ENCODE measurements at places on chromosomes 2 and 18. TPM values are rescaled to one million over a fixed set of nuclear protein-coding genes. Genes with fewer than 3 reads are reported as not detected.

GRCh38 chr18:56172527-56172926 lies 465.9 kb downstream of the TXNL1 start:
- no peak overlapping the region for H3K27ac ChIP-seq
- H3K27me3 ChIP-seq: no peaks in the 10 kb centered on the region
- DNase-seq: no peak
- H3K4me1 ChIP-seq: peaks cover 13% of the 10 kb centered on the region

HOXD12 gene
- total RNA-seq: not detected

- H3K4me1 ChIP-seq: peaks cover 37% of the 10 kb centered on the region
- H3K27me3 ChIP-seq: no peaks in the 10 kb centered on the region
- H3K27ac ChIP-seq: peak overlapping the region; percentile 24
- H3K4me3 ChIP-seq: no peak overlapping the region
- no peaks in the 10 kb centered on the region for H3K36me3 ChIP-seq
These were observed 46.1 kb downstream of the SPATS2L start for GRCh38 chr2:200352636-200353035.

DNA sequence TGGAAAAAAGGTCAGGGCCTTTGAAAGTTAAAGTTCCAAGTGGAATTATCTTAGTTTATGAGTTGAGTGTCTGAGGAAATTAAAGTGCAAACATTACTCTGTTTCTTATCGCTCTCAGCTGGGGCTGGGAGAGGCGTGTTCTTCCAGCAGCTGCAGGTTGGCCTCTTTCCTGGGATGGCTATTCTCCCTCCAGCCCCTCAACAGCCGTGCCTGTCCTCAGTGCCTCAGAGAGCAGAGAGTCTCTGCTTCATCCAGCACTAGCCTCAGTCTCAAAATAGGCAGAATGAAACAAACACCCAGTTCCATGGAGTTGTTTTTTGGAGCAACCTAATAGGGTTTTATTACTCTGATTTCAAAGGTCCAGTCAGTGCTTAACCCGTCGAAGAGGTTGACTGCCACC lies 298.1 kb downstream of the GALR1 start:
- no peak for DNase-seq
- no peak overlapping the region for H3K4me3 ChIP-seq
- no peak overlapping the region for H3K27ac ChIP-seq

DNA sequence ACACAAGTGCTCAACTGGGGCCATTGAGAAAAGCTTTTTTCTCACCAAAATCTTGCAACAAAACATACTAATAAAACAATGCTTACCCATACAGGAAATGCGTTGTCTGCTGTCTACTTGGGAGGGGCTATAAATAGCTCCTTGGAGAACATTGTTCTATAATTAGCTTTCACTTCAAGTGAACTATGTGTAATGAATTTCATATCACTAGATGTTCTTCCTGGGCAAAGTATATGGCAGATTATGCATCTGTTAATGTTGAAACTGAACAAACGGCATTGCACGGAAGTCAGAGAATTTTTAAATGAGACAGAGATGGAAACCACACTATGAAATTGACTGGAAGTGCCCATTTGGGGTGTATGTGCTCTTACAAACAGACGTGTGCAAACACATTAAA lies 6.4 kb upstream of the NPAS2 start:
- no peaks in the 10 kb centered on the region for H3K27me3 ChIP-seq
- no peaks in the 10 kb centered on the region for H3K36me3 ChIP-seq
- H3K4me3 ChIP-seq: no peak overlapping the region
- peaks cover 15% of the 10 kb centered on the region for H3K4me1 ChIP-seq
- DNase-seq: no peak
- no peak overlapping the region for H3K27ac ChIP-seq

GRCh38 chr2:176169181-176169580 lies 12.1 kb downstream of the HOXD3 start:
- DNase-seq: no peak
- H3K4me3 ChIP-seq: no peak overlapping the region
- H3K4me1 ChIP-seq: peaks cover 11% of the 10 kb centered on the region
- no peak overlapping the region for H3K27ac ChIP-seq
- H3K27me3 ChIP-seq: peaks cover 95% of the 10 kb centered on the region

GRCh38 chr18:48948112-48949049 lies 2.4 kb downstream of the SMAD7 start:
- peak overlapping the region; percentile 92 for H3K4me3 ChIP-seq
- H3K36me3 ChIP-seq: no peaks in the 10 kb centered on the region
- H3K27me3 ChIP-seq: no peaks in the 10 kb centered on the region
- H3K4me1 ChIP-seq: peaks cover 64% of the 10 kb centered on the region

DNA sequence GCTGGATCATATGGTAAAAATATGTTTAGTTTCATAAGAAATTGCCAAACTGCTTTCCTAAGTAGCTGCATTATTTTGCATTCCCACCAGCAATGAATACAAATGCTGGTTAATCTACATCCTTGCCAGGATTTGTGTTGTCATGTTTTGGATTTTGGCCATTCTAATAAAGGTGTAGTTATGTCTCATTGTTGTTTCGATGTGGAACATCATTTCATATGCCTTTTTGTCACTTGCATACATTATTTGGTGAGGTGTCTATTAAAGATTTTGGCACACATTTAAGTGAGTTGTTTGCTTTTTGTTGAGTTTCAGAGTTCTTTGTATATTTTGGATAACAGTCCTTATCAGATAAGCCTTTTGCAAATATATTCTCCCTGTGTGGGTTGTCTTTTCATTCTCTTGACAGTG lies 299.2 kb upstream of the TFPI start:
- H3K27ac ChIP-seq: no peak overlapping the region
- no peaks in the 10 kb centered on the region for H3K36me3 ChIP-seq
- H3K27me3 ChIP-seq: no peaks in the 10 kb centered on the region
- H3K4me3 ChIP-seq: no peak overlapping the region

ZAP70 gene
- 1.5 TPM for total RNA-seq

- no peak overlapping the region for H3K27ac ChIP-seq
- H3K4me3 ChIP-seq: no peak overlapping the region
- DNase-seq: no peak
These were observed 937 bp downstream of the EGR4 start for GRCh38 chr2:73292316-73292905.

DNA sequence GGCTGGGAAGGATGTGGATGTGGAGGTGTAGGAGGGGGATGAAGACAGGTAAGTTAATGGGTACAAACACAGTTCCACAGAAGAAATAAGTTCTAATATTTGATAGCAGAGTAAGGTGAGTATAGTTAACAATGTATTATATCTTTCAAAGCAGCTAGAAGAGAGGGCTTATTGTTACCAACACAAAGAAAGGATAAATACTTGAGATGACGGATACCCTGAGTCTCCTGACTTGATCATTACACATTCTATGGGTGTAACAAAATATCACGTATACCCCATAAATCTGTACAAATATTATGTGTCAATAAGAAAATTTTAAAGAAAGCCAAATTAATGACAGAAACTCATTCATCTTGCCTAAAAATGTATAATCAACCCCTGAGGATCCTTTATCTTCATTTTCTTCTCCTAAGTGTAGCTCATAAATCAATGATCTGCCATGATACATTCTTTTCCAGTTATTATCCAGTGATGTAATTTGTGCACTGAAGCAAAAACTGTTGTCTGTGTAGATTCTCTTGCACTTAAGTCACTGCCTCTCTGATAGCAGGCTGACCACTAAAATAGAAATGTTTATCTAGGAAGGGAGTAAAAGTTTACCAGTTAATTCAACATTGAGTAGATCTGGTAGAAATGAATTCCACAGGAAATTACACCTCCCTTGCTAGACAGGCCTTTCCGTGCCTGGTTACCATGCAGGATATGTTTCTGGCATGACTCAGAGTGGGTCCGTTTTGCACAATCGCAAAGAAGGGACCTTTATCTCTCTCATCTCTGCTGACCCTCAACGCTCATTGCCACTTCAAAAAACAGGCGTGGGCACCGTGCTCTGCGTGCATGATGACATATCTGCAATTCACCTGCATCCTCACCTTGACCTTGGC lies 249.7 kb upstream of the NCKAP5 start:
- no peaks in the 10 kb centered on the region for H3K4me1 ChIP-seq
- no peaks in the 10 kb centered on the region for H3K36me3 ChIP-seq
- H3K27ac ChIP-seq: no peak overlapping the region
- no peaks in the 10 kb centered on the region for H3K27me3 ChIP-seq
- no peak for DNase-seq
- no peak overlapping the region for H3K4me3 ChIP-seq

- H3K4me3 ChIP-seq: no peak overlapping the region
- H3K27me3 ChIP-seq: no peaks in the 10 kb centered on the region
- H3K36me3 ChIP-seq: no peaks in the 10 kb centered on the region
These were observed 201.1 kb downstream of the AGAP1 start for GRCh38 chr2:235694721-235695601.

RNF144A gene
- 20.4 TPM for total RNA-seq

DNA sequence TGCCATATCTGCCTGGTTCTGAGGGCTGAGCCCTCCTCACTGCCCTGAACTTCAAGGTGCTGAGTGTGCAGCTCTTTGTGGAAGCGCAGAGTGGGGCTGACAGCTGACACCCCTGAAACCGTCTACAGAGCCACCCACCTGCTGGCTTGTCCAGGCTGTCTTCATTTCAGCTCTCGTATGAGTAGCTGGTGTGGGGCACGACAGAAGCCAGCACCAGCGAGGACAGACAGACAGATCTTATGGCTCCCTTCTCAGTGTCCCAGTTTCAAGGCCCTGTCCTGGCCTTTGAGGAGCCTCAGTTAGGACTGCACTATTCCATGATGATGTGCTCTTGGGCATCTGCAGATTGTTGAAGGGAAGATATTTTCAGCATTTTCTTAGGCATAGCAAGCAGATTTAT lies 287.1 kb downstream of the SLC4A3 start:
- no peak overlapping the region for H3K27ac ChIP-seq
- no peak overlapping the region for H3K4me3 ChIP-seq

- no peaks in the 10 kb centered on the region for H3K36me3 ChIP-seq
- H3K4me3 ChIP-seq: no peak overlapping the region
- H3K27ac ChIP-seq: no peak overlapping the region
- H3K4me1 ChIP-seq: no peaks in the 10 kb centered on the region
- no peak for DNase-seq
These were observed 28.2 kb upstream of the ZEB2 start for GRCh38 chr2:144548088-144548487.

DNA sequence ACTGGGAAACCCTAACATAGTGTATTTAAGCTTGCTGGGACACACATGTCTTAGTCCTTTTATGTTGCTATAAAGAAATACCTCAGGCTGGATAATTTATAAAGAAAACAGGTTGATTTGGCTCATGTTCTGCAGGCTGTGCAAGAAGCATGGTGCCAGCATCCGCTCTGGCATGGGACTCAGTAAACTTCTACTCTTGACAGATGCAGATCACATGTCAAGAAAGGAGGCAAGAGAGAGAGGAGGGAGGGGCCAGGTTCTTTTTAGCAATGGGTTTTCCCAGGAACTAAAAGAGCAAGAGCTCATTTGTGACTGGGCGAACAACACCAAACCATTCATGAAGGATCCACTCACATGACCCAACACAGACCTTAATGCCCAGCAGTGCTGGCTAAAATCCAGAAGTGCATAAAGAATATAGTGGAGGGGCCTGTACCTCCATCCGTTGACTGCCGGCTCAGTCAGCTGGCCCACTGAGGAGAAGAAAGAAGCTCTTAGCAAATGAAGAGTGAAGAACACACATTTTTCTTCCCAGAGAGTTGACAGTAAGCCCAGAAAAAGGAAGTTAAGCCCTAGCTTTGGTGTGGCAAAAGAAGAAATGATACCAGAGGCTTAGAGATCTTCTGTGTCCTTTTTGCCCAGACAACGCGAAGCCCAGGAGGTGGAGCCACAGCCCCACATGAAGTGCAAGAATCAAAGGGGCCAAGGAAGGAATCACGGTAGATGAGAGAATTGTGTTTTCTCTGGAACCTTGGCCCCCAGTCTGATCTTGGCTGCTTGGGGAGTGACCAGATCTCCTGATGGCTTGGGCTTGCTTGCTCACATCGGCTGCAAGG lies 183.5 kb upstream of the FAM98A start:
- H3K36me3 ChIP-seq: no peaks in the 10 kb centered on the region
- H3K27me3 ChIP-seq: no peaks in the 10 kb centered on the region
- H3K4me1 ChIP-seq: no peaks in the 10 kb centered on the region
- DNase-seq: no peak
- H3K27ac ChIP-seq: no peak overlapping the region
- no peak overlapping the region for H3K4me3 ChIP-seq

DNA sequence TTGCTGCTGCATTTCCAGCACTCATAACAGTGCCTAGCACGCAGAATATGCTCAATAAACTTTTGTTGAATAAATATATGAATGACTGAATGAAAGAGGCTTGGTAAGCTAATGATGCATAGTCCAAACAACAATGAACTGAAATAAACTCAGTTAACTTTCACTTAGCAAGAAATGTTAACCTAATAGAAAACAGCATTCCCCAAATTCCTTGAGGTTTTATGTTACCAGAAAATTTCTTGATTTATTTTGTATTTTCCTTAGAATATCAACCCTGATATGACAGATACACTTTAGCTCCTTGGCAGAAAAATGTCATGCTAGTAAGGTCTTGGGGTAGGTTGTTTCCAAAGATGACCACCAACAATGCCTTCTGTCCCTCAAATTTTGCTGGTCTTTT lies 217.4 kb downstream of the KCNE4 start:
- H3K27me3 ChIP-seq: no peaks in the 10 kb centered on the region
- no peak overlapping the region for H3K4me3 ChIP-seq
- no peaks in the 10 kb centered on the region for H3K4me1 ChIP-seq
- H3K36me3 ChIP-seq: no peaks in the 10 kb centered on the region
- DNase-seq: no peak
- no peak overlapping the region for H3K27ac ChIP-seq

DNA sequence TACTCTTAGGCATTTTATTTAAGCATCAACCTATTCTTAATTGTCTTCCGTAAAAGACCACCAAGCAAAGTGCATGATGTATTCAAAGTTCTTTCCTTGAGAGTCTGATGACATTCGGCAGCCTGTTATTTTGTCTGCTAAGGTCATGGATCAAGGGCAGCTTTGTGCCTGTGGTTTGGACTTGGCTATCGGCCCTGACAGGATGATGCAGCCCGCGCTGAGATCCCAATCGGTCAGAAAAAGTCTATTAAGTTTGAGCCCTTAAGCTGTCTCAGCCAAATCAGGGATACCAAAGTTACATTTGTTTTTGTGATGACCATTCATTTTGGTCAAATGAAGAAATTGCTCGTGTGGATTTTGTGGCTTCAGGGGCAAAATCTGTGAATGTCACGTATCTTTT lies 718.9 kb upstream of the FANCL start:
- no peak overlapping the region for H3K4me3 ChIP-seq
- DNase-seq: no peak

DNA sequence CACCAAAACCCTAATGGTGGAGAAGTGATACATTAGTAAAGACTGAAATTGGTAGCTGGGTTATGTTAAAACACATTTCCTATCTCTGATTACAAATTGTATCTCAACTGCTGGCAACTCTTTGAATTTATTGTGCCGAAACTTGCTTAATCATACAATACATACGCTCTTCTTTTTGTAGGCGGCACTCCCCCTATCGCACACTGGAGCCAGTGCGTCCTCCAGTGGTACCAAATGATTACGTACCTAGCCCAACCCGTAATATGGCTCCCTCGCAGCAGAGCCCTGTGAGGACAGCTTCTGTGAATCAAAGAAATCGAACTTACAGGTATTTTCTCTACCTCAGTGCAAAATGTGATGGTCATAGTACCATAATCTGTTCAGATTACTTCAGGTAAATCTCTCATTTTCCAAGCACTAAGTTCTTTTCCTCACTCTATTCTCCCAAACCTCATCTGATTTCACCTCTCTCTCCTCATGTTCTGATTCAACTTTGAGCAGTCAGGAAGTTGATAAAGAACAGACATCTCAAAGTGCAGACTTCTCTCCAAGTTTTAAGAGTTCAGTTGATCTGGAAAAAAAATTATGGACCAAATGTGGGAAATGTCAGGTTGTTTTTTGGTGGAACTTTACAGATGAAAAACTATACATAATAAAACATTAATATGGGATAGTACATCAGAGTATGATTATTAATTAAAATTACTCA lies 66.5 kb downstream of the ABI2 start:
- H3K4me3 ChIP-seq: no peak overlapping the region
- DNase-seq: no peak
- peaks cover 22% of the 10 kb centered on the region for H3K36me3 ChIP-seq
- H3K4me1 ChIP-seq: no peaks in the 10 kb centered on the region
